ENCODE measurements at places on chromosomes 2 and 18.

GRCh38 chr18:901761-902160, 2.9 kb upstream of the ADCYAP1 start:
- DNase-seq, result no peak

DNA sequence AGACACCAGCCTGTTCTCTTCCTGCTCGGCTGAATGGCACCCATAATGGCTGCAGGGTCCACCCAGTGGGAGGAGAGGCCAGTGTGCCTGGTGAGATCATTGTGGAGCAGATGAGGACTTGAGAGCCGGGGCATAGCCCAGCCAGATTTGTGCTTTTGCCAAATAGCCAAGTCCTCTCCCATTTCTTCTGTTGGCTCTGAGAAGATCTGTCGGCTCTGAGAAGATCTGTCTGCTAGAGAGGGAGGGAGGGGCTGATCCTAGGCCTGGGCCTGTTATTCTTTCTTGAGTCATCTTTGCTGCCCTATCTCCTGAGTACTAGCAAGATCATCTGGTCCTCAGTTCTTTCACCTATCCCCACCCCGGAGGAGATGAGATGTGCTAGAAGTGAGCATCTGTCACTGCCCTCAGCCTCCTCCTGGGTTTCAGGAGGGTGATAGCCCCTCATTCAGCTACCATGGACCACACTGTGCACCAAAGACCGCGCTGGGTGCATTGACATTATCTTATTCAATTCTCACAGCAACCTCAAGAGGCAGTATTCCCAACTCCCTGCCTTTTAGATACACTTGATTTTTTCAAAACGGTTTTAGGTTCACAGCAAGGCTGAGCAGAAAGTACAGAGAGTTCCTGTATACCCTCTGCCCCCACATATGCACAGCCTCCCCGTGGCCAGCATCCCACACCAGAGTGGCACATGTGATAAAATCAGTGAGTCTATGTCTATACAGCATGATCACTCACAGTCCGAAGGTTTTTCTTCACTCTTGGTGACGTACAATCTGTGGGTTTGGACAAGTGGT, 98.6 kb downstream of the CAPN13 start:
- DNase-seq, result no peak

DNA sequence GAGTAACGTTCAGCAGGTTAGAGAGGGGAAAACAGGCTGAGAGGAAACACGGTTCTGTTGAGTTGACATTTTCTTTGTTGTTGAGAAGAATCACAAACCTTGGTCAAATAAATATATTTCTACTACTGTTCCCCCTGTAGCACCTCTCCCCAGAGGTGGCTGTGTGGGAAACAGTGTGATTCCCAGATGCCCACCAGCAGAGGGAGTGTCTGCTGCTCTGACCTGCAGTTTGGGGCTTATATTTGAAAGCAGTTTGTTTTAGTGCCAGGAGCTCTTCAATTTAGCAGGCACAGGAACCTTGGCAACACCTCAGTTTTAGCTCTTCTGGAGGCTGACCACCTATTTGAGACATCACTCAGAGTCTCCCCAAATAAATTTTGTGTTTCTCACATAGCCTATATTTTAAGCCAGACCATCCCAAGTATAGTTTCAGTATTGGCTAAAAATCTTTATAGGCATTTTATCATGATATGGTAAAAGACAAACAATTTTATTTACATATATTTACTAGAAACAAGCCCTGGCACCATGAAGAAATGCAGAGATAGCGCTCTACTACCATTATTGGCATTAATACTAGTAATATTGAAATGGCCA, 75.7 kb downstream of the PIK3C3 start:
- DNase-seq, result no peak

DNA sequence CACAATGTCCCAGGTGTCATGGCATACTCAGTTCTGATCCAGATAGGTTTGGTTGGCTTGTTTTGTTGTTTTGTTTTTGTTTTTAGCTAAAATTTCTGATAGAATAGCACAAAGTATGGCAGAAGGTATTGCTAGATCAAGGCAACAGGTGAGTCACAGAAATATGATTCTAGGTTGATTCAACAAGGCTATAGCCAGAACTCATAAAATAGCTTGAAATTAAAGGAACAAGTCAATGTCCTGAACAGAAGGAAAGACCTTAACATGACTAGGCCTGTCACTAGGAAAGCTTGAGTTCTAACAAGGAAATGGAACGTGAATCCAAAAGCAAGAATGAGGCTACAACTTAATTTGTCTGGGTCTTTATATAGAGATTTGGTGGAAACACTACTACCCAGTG, 157.1 kb downstream of the GALNT3 start:
- no peak for DNase-seq

DNA sequence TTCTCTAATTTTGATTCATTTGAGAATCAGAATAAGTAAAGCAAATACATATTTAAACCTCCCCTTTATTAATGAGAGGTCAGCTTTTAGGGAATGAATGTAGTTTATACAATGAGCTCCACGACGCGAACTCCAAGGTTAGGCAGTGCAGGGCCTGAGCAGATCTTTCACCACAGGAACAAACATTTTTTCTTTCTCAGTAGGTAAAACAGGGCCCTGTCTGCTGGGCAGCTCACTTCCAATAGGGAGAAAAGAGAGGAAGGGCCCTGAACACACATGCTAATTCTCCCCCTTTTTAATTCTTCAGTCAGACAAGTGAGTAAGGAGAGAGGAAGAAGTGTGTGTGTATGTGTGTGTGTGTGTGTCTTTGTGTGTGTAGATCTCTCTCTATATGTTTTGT, 682.4 kb upstream of the TMEFF2 start:
- no peak for DNase-seq

GRCh38 chr18:33870059-33870458, 292.0 kb downstream of the ASXL3 start:
- no peak for DNase-seq

GRCh38 chr2:127153691-127154158, 46.8 kb upstream of the BIN1 start:
- no peak for DNase-seq

DNA sequence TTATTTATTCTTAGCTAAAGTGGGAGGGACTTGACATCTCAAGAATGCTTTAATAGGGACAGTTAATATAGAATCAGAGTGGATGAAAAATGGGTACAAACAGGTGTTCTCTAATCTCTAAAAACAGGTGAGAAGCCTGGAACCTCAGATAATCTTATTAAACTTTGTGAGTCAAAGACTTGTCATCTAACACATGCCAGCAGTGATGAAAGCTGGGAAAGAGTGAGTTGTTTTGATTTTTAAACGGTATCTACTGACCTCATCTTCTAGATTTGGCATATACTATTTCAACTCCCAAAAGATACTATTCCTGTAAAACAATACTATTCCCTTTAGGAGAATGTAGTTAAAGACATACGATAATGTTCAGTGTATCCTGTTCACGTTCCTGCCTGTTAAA, 103.4 kb downstream of the CCDC141 start:
- no peak for DNase-seq

GRCh38 chr2:10325278-10326145, 22.8 kb downstream of the HPCAL1 start:
- DNase-seq, result no peak

GRCh38 chr2:121998751-121999150, 243.3 kb downstream of the TSN start:
- DNase-seq, result no peak

GRCh38 chr2:181170256-181170655, 189.9 kb downstream of the UBE2E3 start:
- DNase-seq, result no peak

GRCh38 chr2:13686262-13686661, 946.3 kb upstream of the LRATD1 start:
- no peak for DNase-seq

GRCh38 chr2:208363485-208363884, 43.1 kb upstream of the PTH2R start:
- DNase-seq, result no peak

- no peak for DNase-seq
These were observed 38.2 kb downstream of the RMC1 start for GRCh38 chr18:23541349-23542093.

DNA sequence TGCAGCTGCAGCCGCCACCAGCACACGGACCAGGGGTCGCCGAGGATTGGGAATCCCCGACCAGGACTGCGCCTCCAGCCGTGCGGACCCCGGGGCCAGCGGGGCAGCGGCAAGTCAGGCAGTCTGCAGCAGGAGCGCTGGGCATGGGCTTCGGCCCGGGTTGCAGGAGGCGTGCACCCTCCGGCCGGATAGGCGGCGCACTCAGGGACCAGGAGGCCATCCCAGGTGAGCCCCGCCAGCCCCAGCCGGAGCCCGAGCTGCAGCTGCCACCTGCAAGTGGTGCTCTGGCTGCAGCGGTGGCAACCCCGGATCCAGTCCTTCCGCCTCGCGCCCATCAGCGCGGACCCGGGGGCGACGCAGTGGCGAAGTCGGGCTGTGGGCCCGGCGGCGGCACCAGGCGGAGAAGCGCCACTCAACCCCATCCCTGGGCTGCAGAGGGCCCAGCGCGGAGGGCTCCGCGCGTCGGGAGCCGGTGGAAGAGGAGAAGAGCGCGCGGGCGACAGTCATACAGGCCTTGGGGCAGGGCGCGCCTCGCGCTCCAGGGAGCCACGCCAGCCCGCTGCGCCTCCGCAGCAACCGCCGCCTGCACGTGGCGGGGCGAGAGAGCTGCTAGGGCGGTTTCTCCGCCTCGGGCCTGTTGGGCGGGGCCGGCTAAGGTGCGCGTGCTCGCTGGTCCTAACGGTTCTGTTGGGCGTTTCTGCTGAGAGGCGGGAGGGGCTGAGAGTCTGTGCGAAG, 73.8 kb downstream of the RPIA start:
- peak; percentile 68 for DNase-seq

DNA sequence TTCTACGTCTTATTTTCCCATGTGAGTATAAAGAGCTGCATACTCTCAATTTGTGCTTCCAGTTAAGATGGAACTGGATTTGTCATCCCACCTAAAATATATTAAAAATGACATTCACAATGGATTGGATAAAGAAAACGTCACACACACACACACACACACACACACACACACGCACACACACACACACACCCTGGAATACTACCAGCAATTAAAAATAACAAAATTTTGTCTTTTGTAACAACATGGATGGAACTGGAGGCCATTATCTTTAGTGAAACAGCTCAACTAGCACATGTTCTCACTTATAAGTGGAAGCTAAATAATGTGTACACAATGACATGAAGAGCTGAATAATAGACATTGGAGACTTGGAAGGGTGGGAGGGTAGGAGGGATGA, 3.8 kb upstream of the QPCT start:
- no peak for DNase-seq

Data from GM06990 (cell line).